ENCODE measurements at places on chromosomes 11 and 22.

GRCh38 chr11:13384908-13385640 lies 77.9 kb downstream of the BTBD10 start:
- no peaks in the 10 kb centered on the region for H3K27me3 ChIP-seq
- DNase-seq, result peak; percentile 71
- H3K4me1 ChIP-seq, result no peaks in the 10 kb centered on the region

GRCh38 chr11:44010789-44011251 lies 37.0 kb upstream of the ACCSL start:
- peak overlapping the region; percentile 30 for H3K27ac ChIP-seq
- no peak overlapping the region for H3K4me3 ChIP-seq
- H3K36me3 ChIP-seq, result no peaks in the 10 kb centered on the region

GRCh38 chr11:2797741-2798361 lies 87.7 kb downstream of the CDKN1C start:
- no peaks in the 10 kb centered on the region for H3K27me3 ChIP-seq
- no peak for DNase-seq
- no peaks in the 10 kb centered on the region for H3K36me3 ChIP-seq

- peaks cover 9% of the 10 kb centered on the region for H3K4me1 ChIP-seq
- peaks cover 55% of the 10 kb centered on the region for H3K27me3 ChIP-seq
- no peaks in the 10 kb centered on the region for H3K36me3 ChIP-seq
Observed at GRCh38 chr11:11296434-11296833, 56.6 kb downstream of the CSNK2A3 start.

DNA sequence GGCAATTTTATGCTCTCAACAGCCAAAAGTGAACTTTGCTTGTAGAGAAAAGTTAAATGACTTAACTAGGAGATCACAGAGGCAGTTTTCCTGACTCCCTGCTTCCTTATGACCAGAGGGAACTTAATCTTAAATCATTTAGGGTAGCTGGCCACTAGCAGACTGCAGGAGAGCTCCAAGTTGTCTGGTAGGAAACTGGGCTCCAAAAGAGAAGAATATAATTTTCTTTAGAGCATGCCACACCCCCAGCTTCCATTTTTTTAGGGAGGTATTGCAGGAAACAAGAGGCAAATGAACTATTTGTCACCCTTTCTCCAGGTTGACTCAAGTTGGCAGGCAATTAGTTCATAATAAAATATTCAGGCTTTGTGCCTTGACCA lies 2.6 kb downstream of the METTL15 start:
- peak; percentile 35 for DNase-seq
- H3K27me3 ChIP-seq, result no peaks in the 10 kb centered on the region
- H3K4me1 ChIP-seq, result peaks cover 17% of the 10 kb centered on the region
- peak overlapping the region; percentile 86 for H3K27ac ChIP-seq
- H3K4me3 ChIP-seq, result peak overlapping the region; percentile 87

DNA sequence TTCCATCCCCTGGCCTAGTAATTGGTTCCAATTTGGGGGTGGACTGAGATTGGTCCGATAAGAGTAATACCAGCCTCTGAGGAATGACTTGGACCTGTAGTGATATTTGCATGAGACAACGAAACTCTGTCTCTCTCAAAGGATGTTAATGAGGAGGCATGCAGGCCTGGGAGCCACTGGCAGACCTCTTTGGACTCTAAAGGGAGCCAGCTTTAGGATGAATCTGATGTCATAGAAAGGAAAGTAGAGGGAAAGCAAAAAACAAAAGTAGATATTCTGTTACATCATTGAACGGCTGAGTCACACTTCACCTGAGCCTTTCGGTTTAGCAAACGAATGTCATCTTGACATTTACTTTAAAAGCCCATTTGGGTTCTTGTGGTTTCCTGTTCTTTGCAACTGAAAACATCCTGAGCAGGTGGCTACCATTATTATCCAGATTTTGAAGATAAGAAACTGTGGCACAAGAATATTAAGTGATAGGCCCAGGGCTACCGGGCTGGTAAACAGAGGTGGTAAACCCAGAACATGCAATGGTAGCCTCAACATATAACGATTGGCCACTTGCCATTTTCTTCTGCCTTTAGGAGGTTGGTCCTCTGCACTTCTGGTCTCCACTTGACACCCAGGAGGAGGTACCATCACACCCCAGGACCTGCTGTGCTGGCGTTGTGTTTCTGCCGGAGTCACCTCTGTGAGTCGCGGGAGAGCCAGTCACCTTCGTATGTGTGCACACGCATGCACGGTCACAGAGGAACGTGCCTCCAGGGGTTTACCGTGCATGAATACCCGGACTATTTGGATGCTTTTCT lies 42.7 kb downstream of the RTL6 start:
- H3K27me3 ChIP-seq, result no peaks in the 10 kb centered on the region
- DNase-seq, result no peak
- no peak overlapping the region for H3K4me3 ChIP-seq
- H3K4me1 ChIP-seq, result no peaks in the 10 kb centered on the region
- no peak overlapping the region for H3K27ac ChIP-seq

GRCh38 chr11:20031155-20032001 lies 128.9 kb downstream of the DBX1 start:
- no peaks in the 10 kb centered on the region for H3K27me3 ChIP-seq
- peaks cover 7% of the 10 kb centered on the region for H3K36me3 ChIP-seq
- DNase-seq, result no peak
- peaks cover 94% of the 10 kb centered on the region for H3K4me1 ChIP-seq

- no peaks in the 10 kb centered on the region for H3K36me3 ChIP-seq
- DNase-seq, result peak; percentile 83
- peaks cover 4% of the 10 kb centered on the region for H3K4me1 ChIP-seq
Observed at GRCh38 chr11:102760344-102761035, 19.9 kb downstream of the MMP10 start.

DNA sequence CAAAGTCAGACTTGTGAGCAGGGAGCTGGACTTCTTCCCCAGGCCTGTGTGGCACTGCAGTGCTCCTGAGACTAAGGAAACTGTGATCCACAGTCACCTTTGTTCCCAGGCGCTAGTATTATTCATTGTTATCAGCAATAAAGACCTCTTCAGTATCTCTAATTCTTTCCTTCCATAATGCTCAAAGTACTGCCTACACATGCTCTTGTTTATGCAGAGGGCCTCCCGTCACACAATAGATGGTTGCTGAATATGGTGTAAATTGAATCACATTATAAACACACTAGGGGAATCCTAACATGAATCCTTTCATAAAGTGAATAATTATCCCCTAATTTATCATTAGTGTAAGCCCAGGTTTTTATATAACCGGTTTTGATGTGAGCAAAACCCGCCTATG lies 493.3 kb downstream of the BUD13 start:
- H3K36me3 ChIP-seq, result no peaks in the 10 kb centered on the region
- DNase-seq, result no peak
- H3K27ac ChIP-seq, result no peak overlapping the region

GRCh38 chr11:44839458-44840084 lies 111.1 kb downstream of the TP53I11 start:
- no peak for DNase-seq
- no peaks in the 10 kb centered on the region for H3K4me1 ChIP-seq
- no peak overlapping the region for H3K4me3 ChIP-seq
- H3K36me3 ChIP-seq, result no peaks in the 10 kb centered on the region

GRCh38 chr11:116641561-116642045 lies 131.2 kb downstream of the BUD13 start:
- DNase-seq, result peak; percentile 59
- no peak overlapping the region for H3K4me3 ChIP-seq
- no peaks in the 10 kb centered on the region for H3K36me3 ChIP-seq
- peaks cover 8% of the 10 kb centered on the region for H3K27me3 ChIP-seq
- H3K4me1 ChIP-seq, result no peaks in the 10 kb centered on the region
- no peak overlapping the region for H3K27ac ChIP-seq

DNA sequence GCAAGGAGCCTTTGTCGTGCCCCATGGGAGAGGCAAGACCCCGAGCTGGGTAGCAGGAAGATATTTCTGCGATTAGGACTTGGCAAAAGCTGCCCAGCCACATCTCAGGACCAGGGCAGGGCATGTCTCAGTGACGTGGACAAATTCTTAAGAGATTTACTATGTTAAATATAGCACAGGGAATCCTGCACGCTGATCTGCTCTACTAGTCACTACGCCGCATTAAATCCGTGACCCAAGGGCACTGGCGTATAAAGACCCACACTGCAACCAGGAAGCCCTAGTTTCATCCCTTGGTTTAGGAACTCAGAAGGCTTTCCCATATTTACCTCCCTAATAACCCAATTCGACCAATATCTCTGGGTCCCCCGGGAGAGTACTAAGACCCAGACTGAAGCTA lies 35.1 kb downstream of the AP1B1 start:
- H3K27me3 ChIP-seq, result no peaks in the 10 kb centered on the region
- no peaks in the 10 kb centered on the region for H3K4me1 ChIP-seq
- no peak overlapping the region for H3K4me3 ChIP-seq
- H3K27ac ChIP-seq, result no peak overlapping the region
- DNase-seq, result no peak

DNA sequence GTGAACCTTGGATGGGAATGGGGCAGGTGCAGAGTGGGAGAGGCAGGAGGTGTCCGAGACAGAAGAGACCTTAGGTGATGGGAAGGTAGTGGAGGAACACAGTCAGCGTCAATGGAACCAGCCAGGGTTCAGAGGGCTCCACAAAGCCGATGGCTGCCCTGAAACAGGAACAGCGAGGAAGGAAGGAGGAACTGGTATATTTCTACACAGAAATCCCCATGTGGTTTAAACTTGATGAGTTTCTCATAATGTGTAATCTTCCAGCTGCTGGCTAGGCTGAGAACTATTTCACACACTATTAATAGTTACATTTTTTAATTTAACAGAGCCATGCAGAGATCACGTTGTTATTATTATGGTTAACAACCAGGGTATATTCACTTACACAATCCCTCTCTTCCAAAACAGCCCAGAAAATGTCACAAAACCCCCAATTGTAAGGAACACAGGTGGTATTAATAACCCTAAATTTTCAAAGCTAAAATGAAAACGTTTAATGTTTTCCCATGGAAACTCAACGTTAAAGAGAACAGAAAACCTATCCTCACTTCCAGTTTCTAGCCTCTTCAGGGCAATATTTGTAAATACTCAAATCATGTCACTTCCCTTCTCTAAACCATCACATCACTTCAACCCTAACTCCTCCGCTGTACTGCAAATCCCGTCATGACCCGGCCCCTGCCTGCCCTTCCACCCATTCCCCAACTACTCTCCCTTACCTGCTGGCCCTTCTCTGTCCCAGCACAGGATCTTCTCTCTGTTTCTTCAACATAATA lies 74.5 kb upstream of the ARFGAP3 start:
- DNase-seq, result no peak
- no peak overlapping the region for H3K27ac ChIP-seq
- H3K36me3 ChIP-seq, result no peaks in the 10 kb centered on the region
- no peak overlapping the region for H3K4me3 ChIP-seq
- H3K27me3 ChIP-seq, result no peaks in the 10 kb centered on the region
- H3K4me1 ChIP-seq, result peaks cover 18% of the 10 kb centered on the region

- H3K27me3 ChIP-seq, result no peaks in the 10 kb centered on the region
- peaks cover 6% of the 10 kb centered on the region for H3K4me1 ChIP-seq
- DNase-seq, result no peak
- H3K27ac ChIP-seq, result no peak overlapping the region
- H3K4me3 ChIP-seq, result no peak overlapping the region
Observed at GRCh38 chr11:80104191-80104590, 663.4 kb upstream of the TENM4 start.

GRCh38 chr11:3227568-3228444 lies 4.4 kb downstream of the MRGPRE start:
- no peak for DNase-seq
- H3K4me3 ChIP-seq, result no peak overlapping the region
- H3K36me3 ChIP-seq, result no peaks in the 10 kb centered on the region
- H3K4me1 ChIP-seq, result no peaks in the 10 kb centered on the region
- H3K27ac ChIP-seq, result no peak overlapping the region
- H3K27me3 ChIP-seq, result no peaks in the 10 kb centered on the region

DNA sequence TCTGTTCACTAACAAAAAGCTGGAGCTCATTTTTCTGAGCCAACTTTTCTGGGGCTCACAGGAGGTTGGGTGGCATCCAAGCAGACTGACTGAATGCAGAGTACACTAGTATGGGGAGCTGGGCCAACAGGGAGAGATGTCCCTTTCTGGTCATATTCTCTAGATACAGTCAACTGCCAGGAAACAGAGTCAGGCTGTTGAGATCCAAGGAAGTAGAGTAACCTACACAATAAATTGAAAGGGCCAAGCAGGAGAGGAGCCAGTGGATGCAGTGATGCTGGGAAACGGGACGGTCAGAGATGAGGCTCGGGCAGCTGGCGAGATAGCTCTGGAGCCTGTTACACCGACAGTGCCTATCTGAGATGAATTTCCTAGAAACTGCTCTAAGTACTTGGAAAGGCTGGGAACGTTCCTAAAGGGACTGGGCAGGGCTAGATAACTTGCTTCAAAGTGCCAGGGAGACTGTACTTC lies 71.1 kb downstream of the LARGE2 start:
- H3K4me3 ChIP-seq, result no peak overlapping the region
- no peak for DNase-seq
- peaks cover 45% of the 10 kb centered on the region for H3K4me1 ChIP-seq
- H3K27ac ChIP-seq, result peak overlapping the region; percentile 73

- no peak overlapping the region for H3K4me3 ChIP-seq
- peak; percentile 45 for DNase-seq
- no peak overlapping the region for H3K27ac ChIP-seq
- no peaks in the 10 kb centered on the region for H3K27me3 ChIP-seq
Observed at GRCh38 chr11:110069158-110069737, 23.9 kb upstream of the ZC3H12C start.

Data from cardiac muscle cell (in vitro differentiated cells and primary cell).